Ovary (tissue), 10 donors: ENCODE measurements at places on chromosomes 2 and 18. TPM values are rescaled to one million over a fixed set of nuclear protein-coding genes. Genes with fewer than 3 reads are reported as not detected.

Gene ZC3H6
- total RNA-seq = 28.4 TPM

Gene UCN
- total RNA-seq = 1.8 TPM

Gene SULT1C2
- 0.40 TPM for total RNA-seq

Gene BCL11A
- not detected for total RNA-seq

Gene SLC4A5
- 4.5 TPM for total RNA-seq

Gene CNDP1
- total RNA-seq = 0.15 TPM
